ENCODE measurements at places on chromosomes 4 and X.

DNA sequence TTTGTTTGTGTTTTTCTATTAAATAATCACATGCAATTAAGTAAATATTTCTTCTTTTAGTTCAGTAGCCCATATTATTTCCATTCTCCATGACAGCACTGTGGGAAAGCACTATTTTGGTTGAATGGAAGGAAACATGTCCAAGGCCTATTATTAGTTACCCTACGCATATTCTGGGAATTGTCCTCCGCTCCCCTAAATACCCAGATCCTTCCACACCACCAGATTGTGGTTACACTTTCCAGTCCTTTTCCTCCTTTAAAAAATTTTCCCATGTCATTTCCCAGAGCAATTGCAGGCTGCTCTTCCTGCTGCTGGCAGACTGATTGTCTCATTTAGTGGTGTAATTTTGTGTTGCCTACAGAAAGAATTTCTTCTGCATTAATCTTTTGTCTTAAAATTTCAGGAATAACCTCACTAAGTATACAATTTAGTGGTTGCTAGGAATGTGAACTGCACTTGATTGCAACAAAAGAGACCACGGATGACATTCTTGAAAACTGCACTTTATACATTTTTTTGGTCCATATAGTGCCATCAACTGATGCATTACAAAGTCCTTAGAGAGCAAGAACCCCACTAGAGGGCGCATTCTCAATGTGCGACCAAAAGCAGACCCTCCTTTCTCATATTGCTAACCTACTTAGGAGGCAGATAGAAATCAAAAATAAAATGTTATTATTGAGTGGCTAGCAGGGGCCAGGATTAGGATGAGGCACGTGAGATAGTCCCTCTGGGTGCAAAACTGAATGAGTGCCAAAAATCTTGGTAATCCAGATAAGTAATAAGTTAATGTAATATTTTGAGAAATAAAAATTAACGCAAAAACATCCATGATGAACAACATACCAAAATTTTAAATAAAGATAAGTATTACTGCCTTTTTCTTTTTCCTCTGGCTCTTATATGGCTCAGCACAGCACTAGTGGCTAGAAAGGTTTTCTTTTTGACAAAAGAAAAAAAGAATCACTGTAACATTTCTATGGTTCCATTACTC is 98.8 kb upstream of the IQCM start:
- DNase-seq, result no peak

GRCh38 chrX:39527025-39527424 is 570.7 kb downstream of the BCOR start:
- no peak for DNase-seq

GRCh38 chr4:101171747-101172146 is 175.6 kb downstream of the PPP3CA start:
- no peak for DNase-seq

DNA sequence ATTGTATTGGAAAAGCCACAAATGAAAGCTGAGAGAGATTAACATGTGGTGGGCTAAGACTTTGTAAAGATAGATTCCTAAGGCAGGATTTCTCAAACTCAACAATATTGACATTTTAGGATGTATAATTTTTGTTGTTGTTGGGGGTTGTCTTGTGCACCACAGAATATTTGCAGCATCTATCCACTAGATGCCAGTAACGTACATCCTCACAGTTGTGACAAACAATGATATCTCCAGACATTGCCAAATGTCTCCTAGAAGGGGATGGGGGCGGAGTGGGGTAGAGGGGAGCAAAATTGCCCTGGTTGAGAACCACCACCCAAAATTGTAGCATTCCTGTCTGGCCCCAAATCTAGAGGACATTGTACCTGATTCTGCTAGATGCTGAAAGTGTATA is 14.7 kb upstream of the CBR4 start:
- DNase-seq, result no peak

DNA sequence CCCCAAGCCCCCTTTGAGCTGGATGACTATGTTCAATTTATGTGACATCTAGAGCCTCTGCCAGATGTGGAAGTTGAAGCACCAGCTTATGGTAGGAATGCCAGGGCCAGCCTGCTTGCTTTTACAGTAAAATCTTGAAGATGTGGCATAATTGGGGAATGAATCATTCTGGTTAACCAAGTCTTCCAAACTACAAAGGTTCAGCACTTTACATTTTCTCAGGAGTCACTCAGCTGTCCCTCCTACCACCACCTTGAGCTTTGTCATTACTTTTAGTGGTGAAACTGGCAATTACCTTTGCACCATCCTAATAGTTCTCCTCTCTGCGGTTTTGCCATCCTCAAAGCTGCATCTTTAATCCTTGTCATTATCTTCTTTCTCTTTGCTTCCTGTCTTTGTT is 172.2 kb downstream of the HS6ST2 start:
- DNase-seq, result no peak
